Thoracic aorta (tissue), 2 donors: ENCODE measurements at places on chromosomes 4 and X. TPM values are rescaled to one million over a fixed set of nuclear protein-coding genes. Genes with fewer than 3 reads are reported as not detected.

- no peak overlapping the region for H3K27ac ChIP-seq
- no peaks in the 10 kb centered on the region for H3K36me3 ChIP-seq
- no peak overlapping the region for H3K4me3 ChIP-seq
- no peak for DNase-seq
- H3K4me1 ChIP-seq = no peaks in the 10 kb centered on the region
Measured at GRCh38 chrX:2188330-2188792, 312.4 kb downstream of the DHRSX start.

GRCh38 chr4:1518997-1519700 lies 112.9 kb upstream of the NKX1-1 start:
- H3K27me3 ChIP-seq = peaks cover 6% of the 10 kb centered on the region
- no peaks in the 10 kb centered on the region for H3K4me1 ChIP-seq
- H3K36me3 ChIP-seq = no peaks in the 10 kb centered on the region
- no peak overlapping the region for H3K27ac ChIP-seq
- DNase-seq = no peak
- H3K4me3 ChIP-seq = no peak overlapping the region

GRCh38 chr4:1839282-1839681 lies 16.7 kb downstream of the LETM1 start:
- H3K27ac ChIP-seq = no peak overlapping the region
- no peaks in the 10 kb centered on the region for H3K27me3 ChIP-seq
- no peaks in the 10 kb centered on the region for H3K4me1 ChIP-seq
- H3K36me3 ChIP-seq = peaks cover 44% of the 10 kb centered on the region
- no peak overlapping the region for H3K4me3 ChIP-seq

DNA sequence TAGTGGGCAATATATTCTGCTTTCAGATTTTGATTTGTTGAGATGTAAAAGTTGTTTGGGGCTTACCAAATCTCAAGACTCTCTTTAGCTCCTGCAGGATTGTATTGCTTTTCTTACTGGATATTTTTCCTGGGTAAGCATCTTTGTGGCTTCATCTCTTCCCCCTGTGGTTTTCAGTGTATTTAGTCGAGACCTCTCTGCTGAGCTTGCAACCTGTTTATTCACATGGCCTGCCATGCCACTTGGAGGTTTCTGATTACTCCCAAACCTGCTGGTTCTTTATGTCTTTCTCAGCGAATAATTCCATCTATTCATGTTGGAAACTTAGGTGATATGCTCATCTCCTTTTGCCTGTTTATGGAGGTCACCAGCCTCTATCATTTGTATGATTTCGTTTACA lies 10.9 kb downstream of the CCNG2 start:
- DNase-seq = no peak
- H3K27me3 ChIP-seq = no peaks in the 10 kb centered on the region
- H3K4me3 ChIP-seq = no peak overlapping the region
- H3K27ac ChIP-seq = no peak overlapping the region
- peaks cover 9% of the 10 kb centered on the region for H3K4me1 ChIP-seq

- no peak overlapping the region for H3K4me3 ChIP-seq
- H3K27ac ChIP-seq = no peak overlapping the region
- H3K4me1 ChIP-seq = no peaks in the 10 kb centered on the region
- no peaks in the 10 kb centered on the region for H3K27me3 ChIP-seq
Measured at GRCh38 chr4:139596034-139596683, 40.1 kb upstream of the SETD7 start.

DNA sequence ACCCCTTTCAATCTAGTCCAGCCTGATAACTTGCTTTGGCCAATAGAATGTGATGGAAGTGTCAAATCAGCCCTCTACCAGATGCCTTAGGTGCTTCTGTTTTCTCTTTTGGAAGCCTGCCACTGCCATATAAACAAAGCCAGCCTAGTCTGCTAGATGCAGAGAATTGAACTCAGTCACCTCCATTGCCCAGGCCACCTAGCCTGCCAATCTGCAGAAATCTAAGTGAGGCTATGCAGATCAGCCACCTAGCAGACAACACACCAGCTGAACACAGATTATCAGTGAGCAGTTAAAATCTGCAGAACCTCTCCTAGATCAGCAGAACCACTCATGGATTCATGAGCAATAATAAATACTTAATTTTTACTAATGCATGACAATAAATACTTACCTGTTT lies 1108.2 kb downstream of the PCDH18 start:
- no peak overlapping the region for H3K27ac ChIP-seq
- no peak for DNase-seq
- no peak overlapping the region for H3K4me3 ChIP-seq
- no peaks in the 10 kb centered on the region for H3K36me3 ChIP-seq
- H3K27me3 ChIP-seq = no peaks in the 10 kb centered on the region

DNA sequence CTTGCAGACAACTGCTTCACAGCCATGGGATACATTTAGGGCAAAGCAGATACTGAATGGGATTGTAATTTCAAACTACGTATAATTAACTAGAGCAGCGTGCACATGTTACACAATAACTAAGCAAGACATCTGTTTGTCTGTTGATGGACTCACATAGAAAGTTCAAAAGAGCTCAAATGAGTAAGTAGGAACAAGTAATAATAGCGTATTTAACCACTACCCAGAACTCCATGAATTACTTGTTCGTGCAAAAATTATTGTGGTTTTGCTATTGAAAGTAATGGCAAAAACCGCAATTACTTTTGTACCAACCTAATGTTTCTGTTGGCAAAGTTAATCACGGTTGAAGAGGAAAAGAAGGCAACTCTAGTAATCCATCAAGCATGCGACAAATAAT lies 825.4 kb downstream of the PCDH18 start:
- no peaks in the 10 kb centered on the region for H3K27me3 ChIP-seq
- H3K4me1 ChIP-seq = no peaks in the 10 kb centered on the region
- H3K4me3 ChIP-seq = no peak overlapping the region
- no peak overlapping the region for H3K27ac ChIP-seq

GRCh38 chrX:66638591-66639500 lies at the start of gene EDA2R:
Gene EDA2R (minus strand): TSS chrX:66639078. CDS start chrX:66616020, 23,058 bp downstream.
- peak within 1 kb of the TSS; percentile 77 for H3K4me3 ChIP-seq
- H3K4me1 ChIP-seq = no peaks in the 10 kb centered on the region
- peak within 1 kb of the TSS; percentile 67 for H3K27ac ChIP-seq
- H3K36me3 ChIP-seq = no peaks in the 10 kb centered on the region
- DNase-seq = no peak
- H3K27me3 ChIP-seq = no peaks in the 10 kb centered on the region

- H3K36me3 ChIP-seq = no peaks in the 10 kb centered on the region
- no peak for DNase-seq
- H3K27ac ChIP-seq = no peak overlapping the region
- no peaks in the 10 kb centered on the region for H3K27me3 ChIP-seq
Measured at GRCh38 chr4:142144813-142145212, 508.4 kb downstream of the IL15 start.

- peaks cover 29% of the 10 kb centered on the region for H3K4me1 ChIP-seq
- no peak for DNase-seq
- H3K4me3 ChIP-seq = peak overlapping the region; percentile 50
- H3K36me3 ChIP-seq = peaks cover 34% of the 10 kb centered on the region
- H3K27ac ChIP-seq = peak overlapping the region; percentile 97
- no peaks in the 10 kb centered on the region for H3K27me3 ChIP-seq
Measured at GRCh38 chr4:119027811-119028210, 107.8 kb upstream of the MYOZ2 start.

Gene CSAG2
- not detected for total RNA-seq

Gene NDNF
- 16.0 TPM for total RNA-seq

Gene GAB3
- total RNA-seq = 9.2 TPM

Gene CABS1
- total RNA-seq = not detected

GRCh38 chr4:118921786-118922185 lies 33.1 kb downstream of the SYNPO2 start:
- H3K4me1 ChIP-seq = peaks cover 100% of the 10 kb centered on the region
- no peaks in the 10 kb centered on the region for H3K27me3 ChIP-seq
- no peak for DNase-seq
- no peaks in the 10 kb centered on the region for H3K36me3 ChIP-seq
- H3K27ac ChIP-seq = peak overlapping the region; percentile 93

DNA sequence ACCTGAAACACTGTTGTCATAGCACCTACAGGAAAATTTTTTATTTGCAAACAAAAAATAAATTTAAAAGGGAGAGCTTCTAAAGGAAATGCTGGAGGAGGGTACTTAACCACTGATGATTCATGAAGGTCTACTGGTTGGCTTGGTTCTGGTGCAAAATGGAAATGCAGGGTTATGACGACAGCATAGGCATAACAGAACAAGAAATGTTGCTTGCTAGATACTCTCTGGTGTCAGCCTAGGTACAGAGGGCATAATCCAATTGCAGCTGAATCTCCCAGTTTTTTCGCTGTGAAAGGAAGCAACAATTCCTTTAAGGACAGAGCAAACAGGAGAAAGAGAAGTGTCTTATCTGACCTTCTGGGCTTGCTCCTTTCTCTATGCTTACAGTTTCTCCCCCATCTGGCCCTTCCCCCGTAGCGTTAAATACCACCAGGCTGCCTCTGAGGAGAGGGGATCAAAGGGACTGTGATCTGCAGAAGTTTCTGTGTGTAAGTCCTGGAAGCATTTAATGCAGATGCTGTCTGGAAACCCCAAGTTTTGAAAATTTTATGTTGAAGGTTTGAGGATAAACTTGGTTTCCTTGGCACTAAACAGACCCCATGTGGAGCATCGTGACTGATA lies 23.7 kb upstream of the CASK start:
- no peaks in the 10 kb centered on the region for H3K27me3 ChIP-seq
- DNase-seq = no peak
- no peak overlapping the region for H3K27ac ChIP-seq

Gene GAGE12F
- total RNA-seq = not detected

Gene SLC10A6
- total RNA-seq = 4.2 TPM

Gene TMPRSS11F
- total RNA-seq = not detected

DNA sequence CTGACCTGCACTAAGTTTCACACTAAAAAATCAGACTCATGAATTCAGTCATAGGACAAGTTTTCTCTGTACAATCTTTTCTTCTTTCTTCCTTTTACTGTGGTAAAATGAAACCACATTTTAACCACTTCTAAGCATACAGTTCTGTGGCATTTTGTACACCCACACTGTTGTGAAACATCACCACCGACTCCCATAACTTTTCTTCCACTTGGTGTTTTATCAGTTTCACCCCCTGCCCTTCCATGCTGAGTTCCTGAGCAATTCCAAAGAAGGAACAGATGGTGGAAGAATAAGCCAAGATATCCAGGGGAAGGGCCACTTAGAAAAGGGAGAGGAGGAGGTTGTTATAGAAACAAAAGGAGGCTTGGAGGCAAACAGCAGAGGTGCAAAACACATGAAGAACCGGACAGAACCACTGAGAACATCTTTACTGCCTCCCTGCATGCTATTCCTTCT lies 22.6 kb downstream of the SLC25A4 start:
- no peaks in the 10 kb centered on the region for H3K27me3 ChIP-seq
- no peak overlapping the region for H3K4me3 ChIP-seq
- no peak for DNase-seq
- H3K27ac ChIP-seq = peak overlapping the region; percentile 9

DNA sequence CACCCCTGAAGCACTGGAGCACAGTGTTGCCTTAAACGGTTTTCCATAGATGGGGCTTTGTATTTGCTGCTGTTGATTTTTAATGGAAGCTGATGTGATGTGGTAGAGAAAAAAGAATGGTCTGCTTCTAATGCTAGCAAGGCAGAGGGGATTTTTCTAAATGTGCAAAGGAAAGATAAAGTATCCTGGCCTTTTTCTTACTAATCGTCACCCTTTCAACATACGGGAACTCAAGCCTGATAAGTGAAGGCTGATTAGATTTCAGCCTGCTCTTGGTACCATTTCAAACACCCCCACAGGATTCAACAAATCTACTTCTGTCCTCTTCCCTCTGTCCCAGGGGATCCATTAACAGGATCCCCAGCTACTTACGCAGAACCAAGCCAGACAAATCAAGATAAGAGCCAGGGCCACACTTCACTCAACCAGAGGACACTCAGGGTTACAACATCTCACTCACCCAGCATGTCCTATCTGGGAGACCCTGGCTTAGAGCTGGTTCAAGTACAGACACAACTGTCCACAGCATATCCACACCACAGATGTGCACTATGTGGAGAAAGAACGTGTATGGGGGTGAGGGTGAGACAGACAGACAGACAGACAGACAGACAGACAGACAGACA lies 180.0 kb downstream of the SH3KBP1 start:
- no peak overlapping the region for H3K27ac ChIP-seq
- H3K4me3 ChIP-seq = no peak overlapping the region
- H3K4me1 ChIP-seq = no peaks in the 10 kb centered on the region
- H3K36me3 ChIP-seq = no peaks in the 10 kb centered on the region
- H3K27me3 ChIP-seq = no peaks in the 10 kb centered on the region
- no peak for DNase-seq

DNA sequence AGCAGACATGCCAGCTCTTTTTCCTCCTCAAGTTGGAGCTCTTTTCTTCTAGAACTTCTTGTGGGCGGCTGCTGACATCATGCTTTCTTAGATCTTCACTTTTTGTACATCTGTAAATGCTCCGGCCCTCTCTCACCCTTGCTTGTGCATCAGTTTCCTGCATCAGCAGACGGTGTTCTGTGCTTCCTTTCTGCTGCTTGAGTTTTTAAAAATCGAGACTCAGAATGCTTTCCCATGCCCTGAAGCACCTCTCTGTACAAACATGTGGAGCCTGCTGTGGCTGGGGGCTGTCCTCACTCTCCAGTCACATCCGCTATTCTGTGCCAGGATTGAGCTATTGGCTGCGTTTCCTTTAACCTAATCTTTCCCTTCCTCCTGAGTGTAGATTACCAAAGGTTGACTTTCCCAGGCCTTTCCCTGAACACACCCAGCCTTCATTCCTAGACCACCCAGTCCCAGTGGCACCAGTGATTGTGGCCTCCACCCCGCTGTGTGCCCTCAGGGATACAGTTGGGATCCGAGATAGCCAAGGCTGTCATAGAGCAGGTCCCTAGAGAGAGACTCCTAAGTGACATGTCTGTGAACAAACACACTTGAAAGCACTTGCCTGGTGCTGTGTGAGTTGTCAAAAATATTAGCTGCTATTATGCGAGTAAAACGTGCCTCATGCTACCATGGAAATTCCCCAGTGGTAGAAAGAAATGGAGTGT lies 41.9 kb downstream of the TNIP2 start:
- no peaks in the 10 kb centered on the region for H3K27me3 ChIP-seq
- H3K4me3 ChIP-seq = no peak overlapping the region
- H3K4me1 ChIP-seq = peaks cover 19% of the 10 kb centered on the region
- H3K27ac ChIP-seq = peak overlapping the region; percentile 51
- H3K36me3 ChIP-seq = peaks cover 15% of the 10 kb centered on the region

DNA sequence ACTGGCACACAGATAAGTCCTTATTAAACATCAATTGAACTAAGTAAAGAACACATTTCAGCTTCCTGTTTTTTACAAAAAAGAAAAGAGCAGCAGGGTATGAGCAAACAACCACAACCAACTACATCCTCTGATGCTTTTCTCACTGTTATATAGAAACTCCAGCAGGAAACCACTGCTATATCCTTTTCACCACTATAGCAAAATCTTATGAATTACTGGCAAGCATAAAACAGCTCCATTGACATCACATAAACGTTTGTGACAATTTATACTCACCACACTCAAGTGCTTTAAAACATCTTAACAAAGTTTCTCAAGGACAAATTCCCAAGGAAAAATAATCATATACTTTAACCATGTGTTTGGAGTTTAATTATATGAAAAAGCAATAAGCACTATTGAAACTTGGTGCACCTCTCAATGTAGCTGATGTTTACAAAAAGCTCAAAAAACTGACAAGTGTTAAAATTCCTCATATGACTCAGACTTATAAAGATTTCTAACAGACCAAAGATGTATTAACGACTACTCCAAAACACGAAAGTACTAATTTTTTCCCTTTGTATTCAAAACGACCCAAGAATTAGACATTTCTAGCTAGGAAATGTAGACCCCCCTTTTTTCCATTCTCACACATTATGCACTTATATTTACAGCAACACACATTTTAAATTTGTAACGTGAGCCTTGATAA lies 12.9 kb downstream of the GPRIN3 start:
- DNase-seq = no peak
- no peak overlapping the region for H3K4me3 ChIP-seq
- H3K4me1 ChIP-seq = no peaks in the 10 kb centered on the region
- no peaks in the 10 kb centered on the region for H3K27me3 ChIP-seq
- no peaks in the 10 kb centered on the region for H3K36me3 ChIP-seq

Gene ARMCX4
- 19.3 TPM for total RNA-seq
